ENCODE measurements at places on chromosomes 2 and 18.

- DNase-seq = no peak
These were observed 173.8 kb downstream of the GALNT1 start for GRCh38 chr18:35755369-35755768.

DNA sequence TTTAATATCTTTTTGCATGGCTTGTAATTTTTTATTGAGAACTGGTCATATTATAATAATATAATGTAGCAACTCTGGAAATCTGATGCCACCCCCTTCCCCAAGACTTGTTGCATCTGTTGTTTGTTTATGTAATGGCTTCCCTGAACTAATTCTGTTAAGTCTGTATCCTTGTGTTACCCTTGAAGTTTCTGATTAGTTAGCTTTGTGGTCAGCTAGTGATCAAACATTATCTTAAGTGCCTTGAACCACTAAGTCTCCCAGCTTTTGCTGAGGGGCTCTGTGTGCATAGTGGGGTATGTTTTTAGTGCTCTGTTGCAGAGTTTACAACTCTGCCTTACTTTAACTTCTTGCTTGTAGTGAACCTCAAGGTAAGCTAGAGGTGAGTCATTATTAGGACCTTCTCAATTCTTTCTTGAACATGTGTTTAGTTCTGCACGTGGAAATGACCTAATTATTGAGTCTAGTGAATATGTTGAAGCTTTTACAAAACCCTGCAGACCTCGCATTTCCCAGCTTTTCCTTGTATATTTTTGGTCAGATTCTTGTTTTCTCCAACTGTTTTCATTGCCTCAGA, 24.8 kb downstream of the SMCHD1 start:
- no peak for DNase-seq

- no peak for DNase-seq
These were observed 100.6 kb upstream of the APCDD1 start for GRCh38 chr18:10353791-10354190.

DNA sequence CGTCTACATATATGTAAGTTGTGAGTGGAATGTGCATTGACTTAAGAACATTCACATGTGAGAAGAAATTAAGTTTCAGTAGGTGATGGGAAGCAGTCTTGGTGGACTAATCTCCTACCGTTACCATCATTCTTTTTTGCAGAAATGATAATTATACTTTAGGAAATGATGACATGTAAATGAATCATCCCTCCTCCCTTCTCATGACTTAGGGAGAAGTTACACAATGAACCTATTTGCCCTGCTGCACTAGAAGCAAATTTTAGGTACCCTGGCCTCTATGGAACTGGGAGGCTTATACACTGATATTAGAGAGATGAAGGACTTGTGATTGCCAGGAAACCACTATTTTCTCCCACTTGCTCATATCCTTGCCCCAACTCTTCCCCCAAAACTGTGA, 214.2 kb downstream of the CALCRL start:
- no peak for DNase-seq

GRCh38 chr2:204024503-204024902, 87.9 kb downstream of the ICOS start:
- no peak for DNase-seq

- DNase-seq = no peak
These were observed 565.2 kb upstream of the ID2 start for GRCh38 chr2:8116661-8117060.

DNA sequence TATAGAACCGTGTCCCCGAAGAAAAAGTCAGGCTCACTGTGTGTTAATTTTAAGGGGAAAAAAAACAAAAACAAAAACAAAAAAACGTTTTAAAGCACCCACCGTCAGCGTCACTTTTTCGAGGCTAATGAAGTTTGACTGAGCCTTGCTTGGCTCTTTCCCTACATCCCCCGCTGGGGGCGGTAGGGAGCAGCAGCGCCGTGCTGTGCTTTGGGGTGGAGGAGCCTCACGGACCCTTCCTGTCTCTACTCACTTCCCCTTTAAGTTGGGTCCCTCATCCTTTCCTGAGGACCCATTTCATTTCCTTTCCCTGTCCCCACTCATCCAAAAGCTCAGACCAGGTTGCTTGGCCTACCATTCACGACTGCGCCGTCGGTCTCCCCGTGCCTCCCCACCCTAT, 82.8 kb upstream of the RPL31 start:
- DNase-seq = no peak

GRCh38 chr18:77062518-77063003, 70.0 kb downstream of the MBP start:
- DNase-seq = peak; percentile 87

- no peak for DNase-seq
These were observed 16.8 kb downstream of the SERPINB10 start for GRCh38 chr18:63924551-63924950.

DNA sequence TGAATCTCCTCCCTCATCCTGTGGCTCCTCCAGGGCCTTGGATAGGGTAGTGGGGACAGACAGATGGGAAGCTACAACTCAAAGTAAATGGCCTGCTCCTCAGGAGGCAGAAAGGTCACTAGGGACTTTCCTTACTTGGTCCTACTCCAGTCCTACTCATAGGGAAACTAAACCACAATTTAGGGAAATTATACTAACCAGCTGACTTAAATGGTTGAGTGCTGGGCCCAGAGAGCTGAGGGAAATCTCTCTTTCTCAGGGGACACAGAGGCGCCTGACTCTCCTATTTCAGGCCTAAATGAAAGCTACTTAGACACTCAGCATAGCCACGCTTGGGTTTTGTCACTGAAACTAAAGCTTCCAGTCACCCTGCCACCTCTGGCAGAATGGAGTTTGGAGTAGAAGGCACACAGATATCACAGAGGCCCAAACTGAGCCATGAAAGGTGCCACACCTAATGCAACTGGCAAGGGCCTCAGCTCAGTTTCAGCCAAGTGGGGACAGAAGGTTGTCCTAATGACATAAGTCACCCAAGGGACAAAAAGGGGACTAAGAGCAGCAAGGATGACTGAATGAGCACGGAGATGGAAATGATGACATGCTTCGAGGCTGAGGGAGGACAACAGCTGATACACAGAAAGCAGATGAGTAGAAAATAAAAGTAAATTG, 24.0 kb downstream of the CERKL start:
- no peak for DNase-seq

DNA sequence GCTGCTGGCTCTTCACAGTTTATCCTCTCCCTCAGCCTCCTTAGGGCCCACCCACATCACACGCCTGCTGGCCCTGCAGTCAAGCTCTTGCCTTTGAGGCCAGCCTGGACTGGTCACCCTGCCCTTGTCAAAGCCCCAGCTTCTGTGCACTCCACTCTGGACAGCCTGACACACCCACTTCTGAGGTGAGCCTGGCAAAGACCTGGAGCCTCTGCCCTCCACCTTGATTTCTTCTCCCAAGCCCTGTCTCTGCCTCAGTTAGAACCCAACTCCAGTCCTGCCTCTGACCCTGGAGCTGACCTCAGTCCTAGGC, 37.0 kb upstream of the TAF1B start:
- DNase-seq = no peak

- DNase-seq = no peak
These were observed 79.2 kb downstream of the SETBP1 start for GRCh38 chr18:44759925-44760342.

DNA sequence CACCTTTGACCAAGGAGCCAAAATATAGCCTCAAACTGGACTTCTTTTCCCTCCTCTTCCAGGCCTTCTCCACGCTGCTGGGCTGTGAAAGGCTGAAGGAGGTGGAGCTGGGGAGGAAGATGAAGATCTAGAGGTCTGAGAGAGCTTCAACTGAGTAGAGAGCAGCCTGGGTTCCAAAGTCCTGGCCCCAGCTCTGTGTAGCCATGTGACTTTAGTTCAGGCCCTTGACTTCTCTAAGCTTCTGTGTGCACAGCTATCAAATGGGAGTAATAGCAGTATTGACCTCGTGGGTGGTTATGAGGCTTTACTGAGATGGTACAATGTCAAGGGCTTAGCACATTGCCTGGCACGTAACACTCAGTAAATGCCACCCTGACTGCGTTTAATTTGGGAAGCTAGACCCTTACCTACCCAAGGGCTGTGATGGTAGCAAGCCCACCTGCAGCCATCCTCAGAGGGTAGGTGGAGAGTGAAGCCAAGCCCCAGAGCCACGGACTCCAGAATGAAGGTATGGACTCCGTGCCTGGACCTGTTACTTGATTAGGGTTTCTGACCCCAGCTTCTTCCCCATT, 38.4 kb downstream of the SERTAD2 start:
- no peak for DNase-seq

DNA sequence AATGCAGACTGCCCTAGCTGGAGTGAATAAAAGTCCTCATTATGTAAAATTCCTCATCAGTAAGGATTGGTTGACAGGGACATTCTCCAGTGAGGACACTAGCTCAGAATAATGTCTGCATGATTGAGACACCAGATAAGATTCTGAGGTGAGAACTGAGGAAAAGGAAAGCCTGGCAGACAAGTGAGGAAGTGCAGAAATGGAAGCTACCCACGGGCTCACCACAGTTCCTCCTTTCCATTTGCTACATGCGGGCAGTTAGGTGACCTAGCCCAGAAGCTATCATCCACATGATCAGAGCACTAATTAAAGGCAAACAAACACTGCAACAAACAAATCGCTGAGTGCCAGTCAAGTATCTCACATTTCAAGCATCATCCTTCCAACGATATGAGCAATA, 27.7 kb downstream of the NETO1 start:
- DNase-seq = no peak

- no peak for DNase-seq
These were observed 1010.7 kb upstream of the ZEB2 start for GRCh38 chr2:145530653-145531052.

- DNase-seq = no peak
These were observed 212.6 kb upstream of the ACVR2A start for GRCh38 chr2:147632198-147632597.

GRCh38 chr2:223837287-223838061, at the start of gene AP1S3:
Gene AP1S3, minus strand, starts transcription at chr2:223837582. Its CDS starts 132 bp downstream, at chr2:223837450.
- DNase-seq = peak; percentile 50

DNA sequence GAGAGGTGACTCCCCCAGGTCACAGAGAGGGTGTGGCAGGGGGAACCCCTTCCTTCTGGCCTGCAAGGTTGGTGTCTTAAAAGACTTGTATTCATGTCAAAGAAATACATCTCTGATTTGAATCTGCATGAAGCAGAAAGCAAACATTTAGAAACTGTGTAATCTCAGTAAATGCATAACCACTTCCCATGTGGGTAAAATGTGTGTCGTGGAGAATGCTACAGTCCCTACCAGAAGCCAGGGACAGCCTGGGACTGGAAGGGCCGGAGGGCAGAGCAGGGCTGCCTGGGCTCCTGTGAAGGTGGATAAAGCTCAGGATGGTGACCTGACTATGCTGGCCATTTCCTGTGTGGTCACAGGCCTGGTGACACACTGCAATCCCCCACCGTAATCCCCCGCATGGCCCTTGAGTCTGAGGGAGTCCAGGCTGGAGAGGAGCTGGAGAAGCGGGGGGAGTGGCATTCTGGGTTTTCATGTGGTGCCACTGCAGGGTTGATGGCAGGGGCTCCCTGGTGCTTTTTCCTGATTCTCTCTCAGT, 102.2 kb downstream of the LRRC30 start:
- no peak for DNase-seq

DNA sequence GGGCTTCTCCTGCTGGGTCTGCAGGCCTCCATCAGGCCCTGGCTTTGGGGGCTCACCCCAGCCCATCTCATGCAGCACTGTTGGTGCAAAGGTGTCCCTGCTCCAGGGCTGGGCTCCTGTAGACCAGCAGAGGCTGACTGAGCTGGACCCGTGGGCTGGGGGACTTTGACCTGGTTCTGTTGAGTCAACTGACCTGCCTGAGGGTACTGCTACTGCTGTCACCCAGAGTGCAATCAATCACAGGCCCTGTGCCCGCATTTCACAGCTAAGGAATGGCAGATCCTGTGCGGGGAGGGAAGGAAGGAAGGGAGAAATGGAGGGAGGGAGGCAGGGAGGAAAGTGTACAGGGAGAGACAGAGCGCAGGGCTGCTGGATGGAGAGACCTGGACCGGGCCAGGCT, 136.8 kb downstream of the TPO start:
- no peak for DNase-seq

- no peak for DNase-seq
These were observed 1297.1 kb downstream of the DPP10 start for GRCh38 chr2:115739574-115739973.

- no peak for DNase-seq
These were observed 37.7 kb downstream of the BCL11A start for GRCh38 chr2:60515721-60516226.

DNA sequence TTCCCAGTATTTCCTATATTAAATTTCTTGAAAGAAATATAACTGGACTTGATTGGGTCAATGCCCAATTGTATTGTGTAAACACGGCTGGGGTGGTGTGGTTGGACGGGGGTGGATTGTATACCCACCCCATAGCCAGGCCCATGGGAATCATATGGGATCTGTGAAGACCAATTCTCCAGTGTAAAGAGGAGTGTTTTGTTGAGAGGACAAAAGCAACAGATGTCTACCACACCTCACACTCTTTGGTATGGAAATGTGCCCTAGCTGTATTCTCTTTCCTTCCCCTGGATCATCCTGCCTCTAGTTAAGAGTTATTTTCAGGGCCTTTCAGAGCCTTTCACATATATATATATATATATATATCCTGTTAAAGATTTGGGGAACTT, 57.5 kb upstream of the TGIF1 start:
- DNase-seq = no peak

DNA sequence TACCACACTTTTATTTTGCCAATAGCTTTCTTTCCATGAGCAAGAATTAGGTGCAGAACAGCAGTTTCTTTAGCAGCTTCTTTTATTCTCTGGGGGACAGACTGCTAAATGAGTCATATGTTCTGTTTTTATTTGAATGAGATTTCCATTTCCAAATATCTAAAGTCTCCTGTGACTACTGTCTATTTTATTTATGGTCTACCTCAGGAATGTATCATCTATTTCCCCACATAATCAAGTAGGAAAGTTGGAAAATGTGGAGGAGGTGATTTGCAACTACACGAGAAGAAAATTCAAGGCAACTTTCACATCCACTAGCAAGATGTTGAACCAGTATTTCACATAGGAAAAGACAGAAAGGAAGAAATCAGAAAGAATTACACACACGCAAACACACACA, 139.9 kb upstream of the MEX3C start:
- no peak for DNase-seq

GRCh38 chr2:120499784-120500495, 154.0 kb downstream of the INHBB start:
- DNase-seq = no peak

DNA sequence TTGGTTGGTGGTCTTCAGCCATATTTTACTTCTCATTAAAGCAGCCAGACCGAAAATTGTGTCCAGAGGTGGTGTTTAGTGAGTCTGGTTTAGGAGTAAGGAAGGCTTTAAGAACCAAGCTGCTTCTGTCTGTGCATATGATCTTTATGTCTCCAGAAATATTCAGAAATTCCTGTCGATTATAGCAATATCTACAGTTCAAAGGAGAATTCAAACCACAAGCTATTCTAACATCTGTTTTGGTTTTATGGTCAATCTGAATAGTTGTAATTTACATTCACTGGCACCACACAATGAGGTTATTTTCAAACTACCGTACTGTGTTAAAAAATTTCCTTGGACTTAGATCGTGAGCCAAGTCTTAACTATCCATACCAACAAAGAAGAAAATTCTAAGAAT, 11.3 kb downstream of the UPP2 start:
- DNase-seq = no peak

- no peak for DNase-seq
These were observed 322.8 kb downstream of the STK39 start for GRCh38 chr2:167924556-167924955.

Measured in CD8-positive, alpha-beta memory T cell (primary cell).